ENCODE measurements at places on chromosomes 1 and 21. TPM values are rescaled to one million over a fixed set of nuclear protein-coding genes. Genes with fewer than 3 reads are reported as not detected.

Gene SH3BP5L
- 19.4 TPM for total RNA-seq

Gene CLCA1
- total RNA-seq: not detected

Gene NUDT17
- total RNA-seq: 2.6 TPM

Gene RGS1
- total RNA-seq: not detected

Gene SPRR2A
- total RNA-seq: not detected

Gene GCSAML
- not detected for total RNA-seq

Gene GRIK3
- not detected for total RNA-seq

Gene ERVH48-1
- not detected for total RNA-seq

Gene RNF186
- total RNA-seq: not detected

Gene GSTM3
- total RNA-seq: 41.9 TPM

Gene MIXL1
- not detected for total RNA-seq

Gene INTS3
- 18.9 TPM for total RNA-seq

Gene KRTAP12-1
- not detected for total RNA-seq

Gene GART
- total RNA-seq: 53.3 TPM

Gene GUK1
- total RNA-seq: 675 TPM

Gene CBR1
- 29.2 TPM for total RNA-seq

Gene UBXN10
- total RNA-seq: not detected

Gene LAD1
- total RNA-seq: 0.22 TPM

Gene PLPPR4
- total RNA-seq: 0.54 TPM

Gene OR2G6
- total RNA-seq: not detected

Gene TCHHL1
- total RNA-seq: not detected

Gene PTPN7
- not detected for total RNA-seq

Gene ERICH3
- total RNA-seq: not detected

Gene MARK1
- total RNA-seq: 4.1 TPM

Gene PCP4
- total RNA-seq: not detected

Gene SLC9A1
- total RNA-seq: 2.9 TPM

Gene PGLYRP3
- total RNA-seq: not detected

Gene GPR52
- 0.43 TPM for total RNA-seq

Gene GPR61
- 0.17 TPM for total RNA-seq

Gene C1QTNF12
- 0.22 TPM for total RNA-seq

Gene TAS1R1
- not detected for total RNA-seq

Gene FCN3
- not detected for total RNA-seq

Data from dermis lymphatic vessel endothelial cell (primary cell).